ENCODE measurements at places on chromosomes 4 and X. TPM values are rescaled to one million over a fixed set of nuclear protein-coding genes. Genes with fewer than 3 reads are reported as not detected.

TMEM156 gene
- total RNA-seq: not detected

COL4A6 gene
- total RNA-seq: 3.1 TPM

RHOXF2 gene
- total RNA-seq: not detected

BCOR gene
- 2.5 TPM for total RNA-seq

GRPR gene
- not detected for total RNA-seq

MAGED2 gene
- total RNA-seq: 110 TPM

GPR173 gene
- 4.2 TPM for total RNA-seq

SLC4A4 gene
- 1.6 TPM for total RNA-seq

GPRASP2 gene
- total RNA-seq: 13.7 TPM

C1QTNF7 gene
- total RNA-seq: 3.3 TPM

GAGE2A gene
- not detected for total RNA-seq

RASL11B gene
- 0.35 TPM for total RNA-seq

USP51 gene
- total RNA-seq: 0.30 TPM

BCLAF3 gene
- total RNA-seq: 4.9 TPM

CENPVL1 gene
- total RNA-seq: not detected

GLOD5 gene
- not detected for total RNA-seq

MAGEA9B gene
- not detected for total RNA-seq

UNC5C gene
- 2.0 TPM for total RNA-seq

ADH1C gene
- 0.08 TPM for total RNA-seq

ARMCX5 gene
- total RNA-seq: 17.4 TPM

RHOH gene
- not detected for total RNA-seq

MAOB gene
- total RNA-seq: 0.12 TPM

LNX1 gene
- 5.1 TPM for total RNA-seq

GAR1 gene
- 2.2 TPM for total RNA-seq

LPAR4 gene
- total RNA-seq: not detected
